ENCODE measurements at places on chromosomes 7 and 10. TPM values are rescaled to one million over a fixed set of nuclear protein-coding genes. Genes with fewer than 3 reads are reported as not detected.
A peak's percentile ranks its signal among the peaks of the same experiment; 100 is the strongest.

The SPDYE11 gene
- total RNA-seq, result not detected

The OR13A1 gene
- not detected for total RNA-seq

The KCNH2 gene
- total RNA-seq, result 8.0 TPM

DNA sequence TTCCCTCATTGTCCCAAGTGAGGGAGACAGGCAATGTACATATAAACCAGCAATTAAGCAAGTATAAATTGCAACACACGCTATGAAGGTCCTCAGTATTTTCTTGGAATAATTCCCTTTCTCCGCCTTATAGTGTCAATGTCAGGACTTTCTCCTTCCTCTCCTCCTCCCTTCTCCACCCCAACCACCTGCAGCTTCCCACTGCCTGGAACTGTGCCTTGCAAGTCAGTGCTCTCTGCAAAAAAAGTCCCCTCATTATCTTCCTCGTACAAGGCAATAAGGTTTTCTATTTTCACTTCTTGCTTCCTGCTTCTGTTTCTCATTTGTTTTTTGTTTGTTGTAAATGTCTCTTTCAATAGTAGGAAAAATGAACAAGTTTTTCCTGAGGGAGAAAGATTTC is 111.7 kb downstream of the GPR26 start:
- DNase-seq, result no peak

- no peak for DNase-seq
These were observed 99.2 kb downstream of the HECW1 start for GRCh38 chr7:43211693-43212092.

GRCh38 chr10:100232101-100232500 is 2.7 kb upstream of the CHUK start:
- DNase-seq, result no peak

DNA sequence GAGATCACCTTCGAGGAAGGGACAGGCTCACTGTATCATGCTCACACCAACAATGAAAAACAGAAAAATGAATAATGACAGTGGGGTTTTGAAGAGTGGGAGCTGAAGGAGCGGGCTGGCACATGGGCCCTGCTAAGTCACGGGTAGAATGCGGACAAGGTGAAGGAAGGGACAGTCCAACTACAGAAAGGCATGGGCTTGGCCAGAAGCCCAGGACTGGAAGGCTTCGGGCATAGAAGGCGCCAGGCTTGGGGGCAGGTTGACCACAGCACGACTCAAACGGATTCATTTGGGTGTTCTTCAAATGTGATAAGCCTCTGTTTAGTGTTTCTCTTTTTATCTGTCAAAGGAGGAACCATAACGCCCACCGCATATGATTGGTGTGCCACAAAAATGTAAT is 509.5 kb downstream of the CCSER2 start:
- DNase-seq, result no peak

DNA sequence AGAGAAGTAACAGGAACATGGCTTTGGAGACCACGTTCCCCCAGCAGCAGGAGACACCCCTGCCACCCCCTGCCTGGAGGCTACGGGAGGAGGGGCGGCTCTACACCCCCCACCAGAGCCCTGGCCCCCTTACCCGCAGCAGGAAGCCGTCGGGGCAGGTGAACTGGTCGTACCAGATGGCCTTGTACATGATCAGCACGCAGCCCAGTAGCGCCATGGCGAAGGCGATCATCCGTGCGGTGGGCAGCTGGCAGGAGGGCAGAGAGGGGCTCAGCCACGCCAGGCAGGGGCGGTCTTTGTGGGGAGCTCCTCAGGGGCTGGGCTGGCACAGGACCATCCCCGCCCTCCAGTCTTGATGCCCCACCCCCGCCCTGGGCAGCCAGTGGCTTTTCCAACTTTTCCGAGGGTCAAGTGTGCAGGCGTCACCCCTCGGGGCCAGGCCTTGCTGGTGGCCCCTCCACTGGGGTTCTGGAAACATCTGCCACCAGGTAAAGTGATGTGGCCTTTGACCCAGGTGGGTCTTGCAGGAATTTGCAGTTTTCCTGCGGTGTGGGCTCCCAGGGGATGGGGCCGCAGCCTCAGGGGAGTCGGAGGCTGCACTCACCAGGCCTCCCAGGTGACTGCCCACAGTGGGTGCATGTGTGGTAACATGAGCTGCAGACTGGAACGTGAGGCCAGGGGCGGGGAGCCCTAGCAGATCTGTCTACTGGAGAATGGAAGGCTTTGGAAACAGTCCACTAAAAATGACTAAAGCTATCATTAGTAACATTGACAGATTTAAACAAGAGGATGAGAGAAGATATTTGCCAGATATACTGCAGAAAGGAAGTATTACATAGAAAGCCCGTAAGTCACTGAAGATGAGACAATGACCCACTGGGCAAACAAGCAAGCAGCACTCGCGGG is 9.7 kb downstream of the CALY start:
- no peak for DNase-seq

- no peak for DNase-seq
These were observed 42.0 kb upstream of the SLC13A1 start for GRCh38 chr7:123241809-123242208.

GRCh38 chr7:40463446-40463845 is 328.6 kb downstream of the SUGCT start:
- no peak for DNase-seq

- DNase-seq, result no peak
These were observed 2.2 kb downstream of the KMT2E start for GRCh38 chr7:105016068-105016708.

- no peak for DNase-seq
These were observed 42.0 kb downstream of the ZNF783 start for GRCh38 chr7:149304006-149304405.

DNA sequence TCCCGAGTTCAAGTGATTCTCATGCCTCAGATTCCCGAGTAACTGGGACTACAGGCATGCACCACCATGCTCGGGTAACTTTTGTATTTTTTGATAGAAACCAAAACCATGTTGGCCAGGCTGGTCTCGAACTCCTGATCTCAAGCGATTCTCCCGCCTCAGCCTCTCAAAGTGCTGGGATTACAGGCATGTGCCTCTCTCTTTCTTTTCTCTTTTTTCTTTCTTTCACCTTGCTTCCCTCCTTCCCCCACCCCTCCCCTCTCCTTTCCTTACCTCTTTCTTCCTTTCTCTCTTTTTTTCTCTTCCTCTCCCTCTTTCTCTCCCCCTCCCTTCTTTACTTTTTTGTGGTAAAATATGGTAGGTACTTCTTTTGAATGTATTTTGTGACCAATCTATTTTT is 62.2 kb downstream of the ANKRD61 start:
- DNase-seq, result no peak

GRCh38 chr7:87220026-87220733 is 648 bp upstream of the TMEM243 start:
- peak; percentile 77 for DNase-seq

- no peak for DNase-seq
These were observed 2.7 kb downstream of the BAG3 start for GRCh38 chr10:119653916-119654315.

DNA sequence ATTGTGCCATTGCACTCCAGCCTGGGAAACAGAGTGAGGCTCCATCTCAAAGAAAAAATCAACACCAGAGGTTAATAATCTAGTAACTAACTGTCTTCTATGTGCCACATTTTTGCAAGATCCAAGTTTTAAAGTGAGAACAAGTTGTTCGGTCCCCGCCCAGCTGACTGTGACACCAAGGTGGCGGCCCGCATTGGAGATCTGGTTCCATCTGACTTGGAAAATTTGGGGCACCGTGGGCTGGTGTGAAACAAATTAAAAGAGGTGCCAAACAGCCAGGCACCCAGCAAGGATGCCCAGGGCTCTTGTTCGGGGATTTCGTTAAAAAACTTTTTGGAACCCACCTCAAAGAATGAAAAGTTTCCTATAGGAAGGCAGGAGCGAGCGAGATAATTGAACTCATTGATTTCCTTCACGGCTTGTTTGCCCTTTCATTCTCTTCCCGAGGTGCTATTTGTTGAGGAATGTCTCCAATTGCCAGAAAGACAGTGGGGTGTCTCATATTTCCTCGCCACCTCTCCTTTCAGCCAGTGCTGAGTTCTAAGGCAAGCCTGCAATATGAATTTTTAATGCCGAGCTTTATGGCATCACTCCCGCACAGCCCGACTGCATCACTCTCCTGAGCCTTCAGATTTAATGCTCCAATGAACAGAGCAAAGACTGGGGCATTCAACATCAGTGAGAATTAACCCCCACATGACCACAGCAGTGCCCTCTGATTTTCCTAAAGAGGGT is 156.9 kb upstream of the SH2B2 start:
- DNase-seq, result no peak

DNA sequence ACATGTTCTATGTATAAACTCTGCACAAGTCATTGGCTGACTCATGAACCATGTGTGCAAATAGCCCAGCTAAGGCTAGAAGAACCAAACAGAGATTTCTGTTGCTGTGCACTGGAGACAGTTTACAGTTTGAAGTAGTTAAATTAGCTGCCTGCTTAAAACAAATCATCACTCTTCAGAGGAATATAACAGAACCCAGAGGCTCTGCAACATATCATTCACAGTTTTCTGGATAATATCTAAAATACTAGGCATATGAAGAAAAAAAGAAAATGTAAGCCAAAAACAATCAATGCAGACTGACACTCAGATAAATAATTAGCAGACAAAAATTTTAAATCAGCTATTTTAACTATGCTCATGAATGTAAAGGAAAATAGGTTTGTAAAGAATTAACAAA is 23.6 kb upstream of the FAM204A start:
- no peak for DNase-seq

- DNase-seq, result no peak
These were observed 29.6 kb upstream of the CUX1 start for GRCh38 chr7:101787864-101788263.

GRCh38 chr10:95795602-95796001 is 39.6 kb downstream of the ENTPD1 start:
- no peak for DNase-seq

DNA sequence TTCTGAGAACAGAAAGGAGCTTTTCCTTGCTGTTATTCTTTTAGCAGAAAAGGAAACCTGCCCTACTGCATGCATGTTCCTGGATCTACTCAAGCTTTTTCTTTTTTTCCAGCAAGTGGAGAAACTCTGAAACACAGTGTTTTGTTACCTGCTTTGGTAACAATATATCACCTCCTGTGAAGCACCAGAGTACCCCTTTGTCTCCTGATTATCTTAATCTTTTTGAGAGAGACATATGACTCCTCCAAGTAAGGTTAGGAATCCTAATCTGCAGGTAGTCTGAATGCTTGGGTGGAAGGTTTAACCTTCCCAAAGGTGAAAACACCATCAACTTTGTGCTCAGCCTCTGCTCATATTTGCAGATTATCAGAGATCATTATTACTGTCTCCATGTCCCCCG is 93.1 kb downstream of the MAPK8 start:
- no peak for DNase-seq

- DNase-seq, result no peak
These were observed 434.3 kb upstream of the SEMA3D start for GRCh38 chr7:85620936-85621685.

Measured in occipital lobe (tissue), 3 donors.